GM04504 (cell line): ENCODE measurements at places on chromosomes 2 and 18.

- DNase-seq, result no peak
Measured at GRCh38 chr18:75083761-75084160, 125.2 kb downstream of the PTGR3 start.

- DNase-seq, result no peak
Measured at GRCh38 chr2:218125095-218125494, 733 bp upstream of the CXCR2 start.

DNA sequence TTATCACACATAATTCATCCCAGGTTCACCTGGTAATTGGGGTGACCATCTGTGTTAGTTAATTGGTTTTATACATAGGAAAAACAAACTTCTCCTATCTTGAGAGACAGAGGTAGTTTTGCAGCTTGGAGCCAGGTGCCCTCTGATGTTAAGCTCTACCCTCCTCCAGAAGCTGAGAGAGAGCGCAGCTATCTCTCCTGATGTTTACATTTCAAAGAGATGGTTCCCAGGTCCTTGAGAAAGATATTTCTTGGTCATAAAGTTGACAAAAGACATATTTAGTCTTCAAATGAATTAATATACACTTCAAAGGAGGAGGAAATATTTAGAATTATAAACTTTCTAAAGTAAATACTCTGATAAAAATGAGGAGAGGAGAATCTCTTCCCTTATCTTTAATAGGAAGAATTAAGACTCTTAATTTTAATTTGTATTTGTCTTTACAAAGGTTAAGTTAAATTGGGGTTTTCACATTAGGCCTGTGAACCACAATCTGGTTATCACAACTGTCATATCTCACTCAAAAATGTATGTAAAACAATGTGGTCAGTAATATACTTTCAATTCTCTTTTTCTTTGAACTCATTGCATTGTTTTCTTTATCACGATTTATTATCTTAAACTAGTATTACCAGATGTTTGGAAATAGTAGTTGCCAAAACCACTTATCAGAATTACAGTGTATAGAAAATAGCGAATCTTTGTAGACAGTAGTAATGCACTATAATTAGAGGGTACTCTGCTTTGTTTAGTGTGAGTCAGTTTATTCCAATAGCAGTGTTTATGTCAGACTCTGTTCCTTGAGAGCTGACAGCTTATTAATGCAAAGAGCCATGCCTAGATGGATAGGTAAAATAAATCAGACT is 26.8 kb downstream of the SERPINB4 start:
- no peak for DNase-seq

DNA sequence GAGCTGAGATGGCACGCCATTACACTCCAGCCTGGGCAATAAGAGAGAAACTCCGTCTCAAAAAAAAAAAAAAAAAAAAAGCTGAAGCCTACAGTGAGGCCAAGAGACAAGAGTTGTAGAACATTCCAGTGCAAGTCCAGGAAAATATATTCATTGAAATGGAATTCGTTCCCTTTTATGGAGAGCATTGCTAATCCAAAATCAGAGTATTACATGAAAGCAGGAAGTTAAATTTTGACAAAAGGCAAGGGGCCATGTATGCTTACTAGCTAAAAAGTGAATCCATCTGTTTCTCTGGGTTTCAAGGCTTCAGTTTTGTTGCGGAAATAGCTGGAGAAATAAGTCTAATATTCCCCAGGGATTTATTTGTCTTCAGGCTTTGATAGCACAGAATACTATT is 471.7 kb downstream of the THSD7B start:
- DNase-seq, result no peak

- no peak for DNase-seq
Measured at GRCh38 chr18:58671632-58672564, 633 bp downstream of the MALT1 start.

- DNase-seq, result no peak
Measured at GRCh38 chr2:177282181-177282641, 17.7 kb upstream of the NFE2L2 start.

DNA sequence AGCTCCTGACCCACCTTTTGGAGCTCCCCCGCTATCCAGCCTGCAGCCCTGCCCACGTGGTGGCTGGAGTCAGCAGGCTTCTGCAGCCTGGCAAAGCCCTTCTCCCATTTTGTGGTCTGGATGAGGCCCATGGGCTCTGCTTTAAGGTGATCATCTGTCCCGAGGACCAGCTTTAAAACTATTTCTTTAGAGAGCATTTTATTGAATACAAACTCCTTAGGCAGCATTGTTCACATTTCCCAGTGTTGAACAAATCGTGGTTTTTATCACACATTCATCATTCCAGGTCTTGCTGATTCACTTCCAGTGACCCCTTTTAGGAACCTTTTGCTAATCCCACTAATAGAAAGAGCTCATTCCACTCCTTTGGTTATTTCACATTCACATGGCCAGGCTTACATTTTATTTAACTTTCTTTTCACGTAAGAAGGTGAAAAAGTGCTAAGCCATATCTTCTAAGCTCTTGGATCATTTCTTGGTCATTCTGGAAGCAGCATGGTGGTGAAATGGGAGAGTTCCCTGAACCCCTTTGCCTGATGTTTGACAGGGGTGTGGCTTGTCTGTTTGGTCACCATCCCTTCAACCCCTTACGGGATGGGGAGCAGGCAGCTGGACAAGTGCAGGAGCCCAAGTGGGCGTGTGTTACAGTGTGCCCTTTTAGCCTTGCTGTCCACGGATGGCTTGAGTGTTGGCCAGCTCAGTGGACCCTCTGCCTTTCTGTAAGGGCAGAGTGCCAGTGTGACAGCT is 80.4 kb upstream of the RAPGEF4 start:
- no peak for DNase-seq

DNA sequence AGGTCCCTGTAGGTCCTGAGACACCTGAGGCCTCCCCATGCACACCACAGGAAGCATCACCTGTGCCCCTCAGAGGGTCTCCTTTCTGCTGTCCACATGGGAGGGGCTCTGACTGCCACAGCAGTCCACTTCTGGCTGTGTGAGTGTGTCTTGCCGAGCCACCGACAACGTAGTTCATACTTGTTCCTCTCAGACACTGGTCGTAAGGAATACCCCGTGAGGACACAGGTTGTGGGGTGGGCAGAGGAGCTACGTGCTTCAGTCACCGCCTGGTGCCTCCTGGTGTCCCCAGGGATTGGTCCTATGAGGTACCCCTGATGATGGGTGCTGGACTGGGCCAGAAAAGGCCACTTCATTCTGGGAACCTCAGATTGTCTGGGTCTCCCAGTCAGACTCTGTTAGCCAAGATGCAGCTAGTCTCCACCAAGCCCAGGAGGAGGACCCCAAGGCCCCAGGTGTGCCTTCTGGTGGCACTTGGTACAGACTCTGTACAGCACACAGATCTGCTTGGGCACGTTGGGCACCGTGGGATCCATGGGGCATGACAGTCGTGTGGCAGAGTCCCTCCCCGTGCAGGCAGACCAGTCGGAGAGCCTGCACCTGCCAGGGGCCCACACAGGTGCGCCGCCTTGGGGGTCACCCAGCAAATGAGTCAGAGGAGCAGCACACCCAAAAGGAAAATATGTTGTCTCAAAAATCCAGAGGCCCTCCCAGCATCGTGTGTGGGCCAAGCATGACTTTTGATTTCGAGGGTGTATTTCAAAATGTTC is 2.5 kb downstream of the ARHGEF4 start:
- no peak for DNase-seq

DNA sequence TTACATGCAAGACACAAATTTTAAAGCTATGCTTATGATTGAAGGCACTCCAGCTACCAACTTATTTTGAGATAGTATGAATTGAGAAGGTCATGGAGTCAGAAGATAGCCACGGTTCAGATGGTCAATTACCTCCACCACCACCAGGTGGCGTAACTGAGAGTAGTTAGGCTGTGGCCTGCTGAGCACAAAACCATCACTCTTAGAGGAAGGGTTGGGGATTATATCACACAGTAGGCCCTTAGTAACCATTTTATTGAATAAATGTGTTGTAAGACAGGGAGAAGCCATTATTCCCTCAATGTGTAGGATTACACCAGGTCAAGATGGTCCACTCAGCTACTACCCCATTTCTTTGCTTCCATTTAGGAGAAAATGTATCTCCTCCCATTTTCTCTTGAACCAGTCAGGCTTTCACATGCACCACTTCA is 18.8 kb downstream of the KLHL41 start:
- DNase-seq, result peak; percentile 17

DNA sequence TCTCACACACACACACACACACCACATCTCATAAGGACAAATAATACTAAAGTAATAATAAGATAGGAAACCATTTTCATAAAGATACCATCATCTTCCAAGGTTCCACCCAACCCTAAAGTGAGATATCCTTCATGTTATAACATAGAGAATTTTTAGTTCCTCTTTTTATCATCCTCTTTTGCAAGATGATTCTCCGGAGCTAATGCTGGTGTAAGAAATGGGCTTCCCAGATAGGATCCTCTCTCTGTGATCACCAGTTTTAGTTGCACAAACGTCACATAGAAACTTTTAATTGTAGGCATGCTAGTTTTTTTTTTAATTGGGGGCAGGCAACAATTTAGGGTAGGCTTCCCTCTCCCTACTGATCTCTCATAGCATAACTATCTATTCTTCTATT is 49.6 kb downstream of the ARHGAP25 start:
- DNase-seq, result no peak

DNA sequence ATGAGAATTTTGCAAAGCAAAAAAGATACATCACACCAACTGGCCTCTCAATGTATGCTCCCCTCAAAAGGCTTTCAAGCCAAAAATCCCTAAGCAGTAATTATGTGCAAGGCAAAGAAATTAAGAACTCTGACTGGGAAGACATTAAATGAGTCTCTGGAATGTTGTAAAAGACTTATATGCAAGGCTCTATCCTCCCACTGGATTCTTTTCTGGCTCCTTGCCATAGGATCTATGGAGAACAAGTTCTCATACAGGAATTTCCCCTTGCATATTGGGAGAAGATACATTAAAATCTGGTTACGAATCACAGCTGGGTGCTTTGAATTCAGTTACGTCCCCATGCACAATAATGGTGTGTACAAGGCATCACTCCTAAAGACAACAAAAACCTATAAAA is 73.4 kb upstream of the ATL2 start:
- no peak for DNase-seq

DNA sequence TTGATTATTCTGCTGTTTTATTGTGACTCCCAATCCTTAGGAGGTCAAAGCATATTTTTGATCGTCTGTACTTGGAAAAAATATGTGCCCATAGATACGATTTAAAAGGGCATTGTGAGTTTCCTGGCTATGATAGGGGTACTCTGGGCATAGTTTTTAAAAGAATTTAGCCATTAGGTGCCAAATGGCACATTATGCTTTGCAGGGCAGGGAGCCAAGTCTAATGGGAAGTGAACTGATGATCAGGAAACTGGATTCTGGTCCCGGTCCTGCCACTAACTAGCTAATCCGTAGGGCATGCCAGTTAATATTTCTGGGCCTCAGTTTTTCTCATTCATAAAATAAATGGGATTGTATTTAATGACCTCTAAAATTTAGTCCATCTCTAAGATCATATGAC is 189.3 kb downstream of the LTBP1 start:
- no peak for DNase-seq

GRCh38 chr2:159912580-159912979 is 114.6 kb upstream of the CD302 start:
- no peak for DNase-seq

- no peak for DNase-seq
Measured at GRCh38 chr2:143600116-143600515, 470.9 kb downstream of the ARHGAP15 start.

DNA sequence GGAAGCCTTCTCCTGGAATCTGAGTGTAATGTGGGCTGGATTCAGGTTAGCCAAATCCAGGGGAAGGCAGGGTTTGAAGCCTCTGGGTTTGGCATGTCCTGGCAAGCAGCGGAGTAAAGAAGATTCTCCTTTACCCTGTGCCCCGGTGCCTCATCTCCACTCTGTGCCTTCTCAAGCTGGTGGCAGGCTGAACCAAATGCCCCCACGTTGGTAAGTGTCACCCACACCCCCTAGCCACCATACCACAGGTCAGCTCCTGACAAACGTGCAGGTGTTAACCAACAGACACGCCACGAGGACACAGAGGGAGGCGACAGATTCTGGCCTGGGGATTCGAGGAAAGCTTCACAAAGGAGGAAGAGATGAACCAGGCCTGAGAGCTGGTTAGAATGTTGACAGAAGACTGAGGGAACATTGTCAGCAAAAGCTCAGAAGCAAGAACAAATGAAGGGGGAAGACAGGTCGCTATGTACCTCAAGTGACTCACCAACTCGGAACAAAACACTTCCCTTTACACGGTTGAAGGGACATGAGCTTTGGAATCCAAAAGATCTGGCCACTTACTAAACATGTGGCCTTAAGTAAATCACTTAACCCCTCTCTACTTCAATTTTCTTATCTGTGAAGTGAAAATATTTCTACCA is 85.2 kb upstream of the LCLAT1 start:
- DNase-seq, result no peak

DNA sequence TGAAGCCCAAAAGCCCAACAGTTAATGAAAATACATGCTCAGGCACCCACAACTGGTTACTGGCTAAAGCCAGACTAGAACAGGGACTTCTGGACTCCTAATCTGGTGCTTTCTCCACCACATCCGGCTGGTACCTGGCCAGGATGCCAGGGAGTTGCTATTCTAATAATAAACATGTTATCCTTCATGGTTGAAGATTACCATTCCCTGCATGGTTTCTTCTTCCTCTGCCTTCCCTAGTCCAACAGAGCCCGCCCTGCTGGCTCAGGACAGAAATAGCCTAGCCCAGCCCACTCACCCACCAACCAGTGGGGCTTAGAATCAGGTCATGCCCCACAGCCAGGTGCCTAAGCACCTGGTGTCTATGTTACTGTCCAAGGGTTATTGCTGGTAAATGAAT is 184.2 kb downstream of the TMEM247 start:
- no peak for DNase-seq

DNA sequence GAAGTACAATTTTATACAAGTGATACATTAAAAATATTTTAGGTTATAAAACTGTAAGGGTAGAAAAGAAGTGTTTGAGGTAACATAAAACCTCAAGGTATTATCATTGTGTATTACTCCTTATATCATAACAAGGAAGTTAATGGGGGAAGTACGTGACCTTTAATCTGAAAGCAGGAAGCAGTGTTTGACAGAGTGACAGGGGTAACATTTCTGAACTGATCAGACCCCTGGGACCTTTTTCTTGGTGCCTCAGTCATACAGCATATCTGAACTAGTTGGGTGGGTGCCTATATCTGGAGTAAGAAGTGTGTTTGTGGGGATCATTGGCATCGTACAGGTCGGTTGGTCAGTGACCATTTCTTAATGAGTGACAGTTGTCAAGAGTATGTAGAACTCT is 43.0 kb downstream of the MALT1 start:
- DNase-seq, result no peak

- no peak for DNase-seq
Measured at GRCh38 chr2:97863829-97864228, 131.9 kb downstream of the TMEM131 start.

DNA sequence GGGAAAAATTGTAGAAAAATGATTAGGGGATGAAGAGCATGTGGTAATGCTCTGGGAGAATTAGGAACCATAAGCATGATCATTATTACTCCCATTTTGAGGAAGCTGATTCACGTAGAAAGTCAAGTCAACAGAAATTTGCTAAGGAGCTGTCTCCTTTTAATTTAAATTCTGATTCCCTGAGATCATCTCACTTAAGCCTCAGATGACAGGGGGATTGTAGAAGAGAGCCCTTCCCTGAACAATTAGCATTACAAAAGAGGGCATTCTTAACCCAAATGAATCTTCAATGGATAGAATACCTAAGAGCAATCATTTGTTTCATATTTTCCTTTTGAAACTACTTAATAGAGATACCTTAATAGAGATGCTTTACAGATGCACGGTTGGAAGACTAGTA is 267.9 kb downstream of the NYAP2 start:
- no peak for DNase-seq
